Stimulated activated CD4-positive, alpha-beta T cell treated with anti-CD3 and anti-CD28 coated beads, Interleukin-1b, Interleukin-23, amount 100 ng/mL, for 1 hour (primary cell): ENCODE measurements at places on chromosomes 12 and 14.

GRCh38 chr12:29201296-29201695, 52.2 kb downstream of the FAR2 start:
- no peak for DNase-seq

- DNase-seq = no peak
Measured at GRCh38 chr12:56046027-56046780, 4.5 kb downstream of the RPS26 start.

GRCh38 chr12:65619018-65619417, 205.3 kb upstream of the HMGA2 start:
- DNase-seq = no peak

GRCh38 chr14:75619548-75619947, 41.1 kb downstream of the ERG28 start:
- no peak for DNase-seq

- no peak for DNase-seq
Measured at GRCh38 chr12:5864301-5864700, 80.8 kb downstream of the ANO2 start.

GRCh38 chr12:13100605-13100881, 2.9 kb downstream of the GSG1 start:
- no peak for DNase-seq

- no peak for DNase-seq
Measured at GRCh38 chr14:59905188-59905587, 14.8 kb upstream of the LRRC9 start.

DNA sequence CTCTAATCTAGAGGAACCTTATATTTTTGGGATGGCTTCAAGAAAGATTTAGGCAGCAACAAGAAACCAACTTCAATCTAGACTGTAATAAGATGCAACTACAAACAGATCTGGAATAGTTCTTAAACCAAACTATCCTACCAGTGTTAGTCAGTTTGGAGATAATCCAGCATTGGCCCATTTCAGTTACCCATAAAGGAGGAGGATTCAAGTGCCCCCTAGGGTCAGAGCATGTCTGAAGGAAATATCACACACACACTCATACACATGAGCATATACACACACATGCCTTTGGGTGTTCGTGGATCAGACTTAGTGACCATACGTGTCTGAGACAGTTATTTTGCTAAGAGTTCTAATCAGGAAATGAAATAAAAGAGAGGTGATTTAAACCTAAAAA, 261.2 kb downstream of the ADAMTS20 start:
- no peak for DNase-seq

GRCh38 chr12:124939079-124939420, 24.6 kb upstream of the UBC start:
- no peak for DNase-seq

DNA sequence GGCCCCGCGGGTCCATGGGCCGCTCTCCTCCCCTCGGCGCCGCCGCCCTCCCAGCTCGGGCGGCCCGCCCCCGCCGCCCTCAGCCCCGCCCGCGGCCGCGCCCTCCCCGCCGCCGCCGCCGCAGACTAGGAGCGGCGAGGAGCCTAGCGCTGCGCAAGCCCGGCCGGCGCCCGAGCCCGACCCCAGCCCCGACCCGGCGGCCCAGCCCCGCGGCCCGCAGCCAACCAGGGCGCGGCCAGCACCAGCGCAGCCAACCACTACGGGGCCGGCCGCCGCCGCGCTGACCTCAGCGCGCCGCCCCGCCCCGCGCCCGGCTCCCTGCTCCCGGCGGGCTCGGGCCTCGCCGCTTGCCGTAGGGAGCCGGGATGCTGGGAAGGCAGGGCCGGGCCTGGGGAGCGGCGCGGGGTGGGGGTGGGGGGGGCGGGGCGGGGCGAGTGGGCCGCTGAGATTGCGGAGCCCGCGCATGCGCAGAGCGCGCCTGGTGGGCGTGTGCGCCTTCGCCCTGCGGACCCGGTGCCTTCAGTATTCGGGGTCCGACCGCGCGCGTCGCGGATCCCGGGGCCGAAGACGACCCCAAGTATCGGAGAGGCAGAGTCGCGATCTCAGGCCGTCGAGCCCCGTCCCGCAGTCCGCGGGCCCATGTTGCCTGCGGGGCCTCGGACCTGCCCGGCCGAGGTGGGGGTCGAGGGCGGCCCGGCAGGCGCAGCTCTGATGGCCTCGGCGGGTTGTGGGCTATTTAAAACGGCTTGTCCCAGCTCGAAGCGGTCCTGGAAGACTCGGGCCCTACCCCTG, at the start of gene CDC42BPB:
TSS of gene CDC42BPB (minus strand) at position 178 of the 792 bp plus-strand sequence. CDS start 376 bp downstream, outside the sequence.
- DNase-seq = peak; percentile 17

- DNase-seq = no peak
Measured at GRCh38 chr12:127685931-127686330, 581.0 kb upstream of the TMEM132C start.

- no peak for DNase-seq
Measured at GRCh38 chr12:48023386-48023785, 19.1 kb upstream of the COL2A1 start.

DNA sequence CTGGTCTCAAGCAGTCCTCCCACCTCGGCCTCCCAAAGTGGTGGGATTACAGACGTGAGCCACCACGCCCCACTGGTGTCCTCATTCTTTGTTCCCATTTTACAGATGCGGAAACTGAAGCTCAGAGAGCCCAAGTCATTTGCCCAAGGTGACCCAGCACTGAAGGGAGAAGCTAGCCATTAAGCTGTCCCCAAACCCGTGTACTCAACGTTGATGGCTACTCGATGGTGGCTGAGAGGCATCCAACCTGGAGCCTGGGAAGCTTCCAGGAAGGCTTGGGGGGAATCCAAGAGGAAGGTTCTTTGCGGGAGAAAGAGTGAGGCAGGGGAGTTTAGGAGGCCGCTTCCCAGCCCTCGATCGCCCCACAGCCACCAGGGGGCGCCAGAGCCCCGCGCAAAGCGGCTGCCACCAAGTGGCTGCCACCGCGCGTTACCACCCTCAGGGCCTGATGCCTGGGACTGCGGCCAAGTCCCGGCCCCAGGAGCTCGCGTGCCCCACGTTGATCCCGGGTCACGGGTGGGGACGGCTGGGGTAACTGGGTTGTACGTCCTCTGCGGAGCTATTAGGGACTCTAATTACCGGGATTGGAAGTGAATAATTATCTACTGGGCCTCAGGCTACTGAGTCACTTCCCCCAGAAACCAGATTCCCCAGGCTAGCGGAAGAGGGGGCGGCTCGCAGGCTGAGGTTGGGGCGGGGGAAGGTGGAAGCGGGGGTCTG, 8.8 kb upstream of the SH2B3 start:
- peak; percentile 91 for DNase-seq

DNA sequence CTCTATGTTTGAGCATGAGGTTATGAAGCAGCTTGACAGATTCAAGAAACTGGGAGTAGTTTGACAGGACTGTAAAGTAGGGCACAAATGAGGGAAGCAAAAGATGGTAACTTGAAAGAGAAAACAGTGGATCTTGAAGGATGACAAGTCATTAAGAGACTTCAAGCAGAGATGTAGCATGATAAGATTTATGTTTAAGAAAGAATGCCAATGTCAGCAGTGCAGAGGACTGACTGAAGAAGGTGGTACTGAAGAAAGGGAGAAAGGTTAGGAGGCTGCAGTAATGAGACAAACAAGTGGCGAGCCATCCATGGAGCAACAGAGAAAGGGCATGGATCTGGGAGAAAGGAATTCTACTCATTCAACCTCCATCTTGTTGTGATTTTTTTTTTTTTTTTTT, 120.2 kb upstream of the RAP1B start:
- no peak for DNase-seq

GRCh38 chr14:33386781-33387180, 448.1 kb downstream of the NPAS3 start:
- DNase-seq = no peak

- no peak for DNase-seq
Measured at GRCh38 chr12:53059434-53060063, 9.7 kb downstream of the TNS2 start.

DNA sequence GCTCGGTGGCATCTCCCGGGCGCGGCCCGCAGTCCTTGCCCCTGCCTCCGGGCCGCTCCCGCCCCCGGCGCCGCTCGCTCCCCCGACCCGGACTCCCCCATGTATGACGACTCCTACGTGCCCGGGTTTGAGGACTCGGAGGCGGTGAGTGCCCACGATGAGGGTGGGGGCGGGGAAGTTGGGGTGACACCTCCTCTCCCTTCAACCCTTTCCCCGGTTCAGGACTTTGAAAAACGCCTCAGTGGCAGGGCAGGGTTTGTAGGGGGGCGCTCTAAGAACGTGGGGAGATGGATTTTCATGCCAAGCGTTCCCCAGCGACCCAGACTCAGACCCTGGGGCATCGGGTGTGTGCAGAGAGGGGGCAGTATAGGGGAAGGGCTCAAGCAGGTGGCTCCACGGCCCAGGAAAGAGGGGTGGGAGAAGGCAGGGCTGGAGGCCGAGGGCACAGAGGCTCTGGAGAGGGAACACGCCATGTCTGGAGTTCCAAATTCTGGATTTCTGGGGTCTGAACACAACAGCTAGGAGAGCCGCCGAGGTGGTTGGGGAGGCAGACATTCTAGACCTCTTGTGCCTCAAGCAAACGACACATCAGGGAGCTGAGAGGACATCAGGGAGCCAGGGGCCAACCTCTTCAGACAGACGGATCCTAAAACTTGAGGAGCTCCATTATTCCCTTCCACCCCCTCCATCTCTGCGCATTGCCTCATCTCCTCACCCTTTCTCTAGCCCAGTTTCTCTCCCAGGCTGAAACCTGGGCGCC, 715 bp downstream of the CACNB3 start:
- DNase-seq = no peak

- DNase-seq = no peak
Measured at GRCh38 chr14:45519766-45520165, 266.8 kb upstream of the MIS18BP1 start.

DNA sequence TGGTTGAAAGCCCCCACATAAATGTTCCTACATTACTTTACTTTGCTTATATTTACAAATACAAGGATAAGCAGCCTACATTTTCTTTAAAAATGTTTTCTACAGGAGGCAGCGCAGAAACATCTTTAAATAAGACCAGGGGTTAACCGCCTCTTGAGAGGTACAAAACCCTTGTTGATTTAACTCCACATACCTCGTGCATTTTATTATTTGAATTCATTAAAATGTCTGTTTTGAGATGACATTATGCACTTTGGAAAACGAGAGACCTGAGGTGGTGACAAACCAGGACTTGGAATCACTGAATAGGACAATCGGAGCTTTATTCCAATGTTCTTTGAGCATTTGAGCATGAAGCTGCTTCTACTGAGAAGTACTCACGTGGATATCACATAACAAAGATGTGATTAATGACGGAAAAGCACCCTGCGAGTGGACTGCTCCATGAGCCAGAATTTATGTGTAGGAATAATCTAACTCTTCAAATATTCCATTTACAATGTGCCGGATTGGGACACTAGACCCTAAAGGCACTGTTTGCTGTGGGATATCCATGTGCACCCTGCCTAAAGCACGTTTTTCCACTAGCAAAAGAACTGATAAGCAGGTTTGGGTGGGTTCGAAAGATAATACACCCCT, 746 bp upstream of the DUSP16 start:
- no peak for DNase-seq

DNA sequence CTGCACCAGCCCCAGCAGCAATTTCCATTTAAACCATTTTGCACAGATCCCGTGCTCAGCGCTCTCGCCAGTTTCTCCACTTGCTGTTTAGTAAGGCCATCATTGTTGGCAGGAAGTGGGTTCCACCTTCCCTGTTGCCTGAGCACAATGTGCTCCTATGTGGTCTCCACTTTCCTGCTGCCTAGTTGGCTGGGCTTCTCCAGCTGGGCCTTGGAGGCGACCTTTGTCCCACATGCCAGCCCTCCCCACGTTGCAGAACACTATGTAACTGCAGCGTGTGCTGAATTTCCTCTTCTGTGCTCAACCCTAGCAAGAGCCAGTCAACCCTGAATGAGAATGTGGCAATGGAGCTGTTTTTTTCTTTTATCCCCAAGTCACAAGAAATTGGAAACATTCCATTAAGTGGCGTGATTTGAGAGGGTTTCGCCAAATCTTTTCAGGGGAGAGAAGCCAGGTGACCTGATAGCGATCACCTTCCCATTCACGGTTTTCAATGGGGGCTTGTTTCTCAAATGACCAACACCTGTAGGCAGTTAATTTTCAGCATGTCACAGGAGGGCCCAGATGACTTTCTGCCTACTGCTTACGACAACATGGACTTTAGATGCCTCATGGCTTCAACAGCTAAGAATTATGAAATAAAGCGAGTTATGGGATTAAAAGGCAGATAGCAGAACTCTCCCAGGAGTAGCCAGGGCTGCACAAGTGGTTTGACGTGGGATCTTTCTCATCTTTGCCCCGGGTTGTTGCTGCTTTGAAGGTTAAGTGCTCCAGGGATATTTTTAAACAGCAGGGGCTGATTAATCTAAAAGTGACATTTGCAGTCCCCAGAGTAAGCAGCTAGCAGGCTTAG, at the start of gene ACACB:
TSS of gene ACACB (plus strand) at position 830 of the 853 bp plus-strand sequence. CDS start 22,819 bp downstream, outside the sequence.
- no peak for DNase-seq

- no peak for DNase-seq
Measured at GRCh38 chr14:103056322-103057027, 874 bp downstream of the CDC42BPB start.

DNA sequence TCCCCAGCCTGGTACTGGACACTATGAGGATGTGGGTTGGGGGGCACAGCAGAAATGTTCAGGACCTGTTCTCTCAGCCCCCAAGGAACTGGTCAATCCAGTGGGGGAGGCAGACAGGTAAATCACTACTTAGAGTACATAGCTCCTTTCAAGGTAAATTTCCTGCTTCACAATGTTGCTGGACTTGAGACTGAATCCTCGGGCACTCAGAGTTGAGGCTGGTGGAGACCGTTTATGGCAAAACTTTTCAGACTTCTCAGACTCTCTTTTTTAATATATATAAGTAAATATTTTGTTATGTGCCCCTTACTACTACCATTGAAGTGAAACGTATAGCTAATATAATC, 483 bp upstream of the SERPINA10 start:
- no peak for DNase-seq

DNA sequence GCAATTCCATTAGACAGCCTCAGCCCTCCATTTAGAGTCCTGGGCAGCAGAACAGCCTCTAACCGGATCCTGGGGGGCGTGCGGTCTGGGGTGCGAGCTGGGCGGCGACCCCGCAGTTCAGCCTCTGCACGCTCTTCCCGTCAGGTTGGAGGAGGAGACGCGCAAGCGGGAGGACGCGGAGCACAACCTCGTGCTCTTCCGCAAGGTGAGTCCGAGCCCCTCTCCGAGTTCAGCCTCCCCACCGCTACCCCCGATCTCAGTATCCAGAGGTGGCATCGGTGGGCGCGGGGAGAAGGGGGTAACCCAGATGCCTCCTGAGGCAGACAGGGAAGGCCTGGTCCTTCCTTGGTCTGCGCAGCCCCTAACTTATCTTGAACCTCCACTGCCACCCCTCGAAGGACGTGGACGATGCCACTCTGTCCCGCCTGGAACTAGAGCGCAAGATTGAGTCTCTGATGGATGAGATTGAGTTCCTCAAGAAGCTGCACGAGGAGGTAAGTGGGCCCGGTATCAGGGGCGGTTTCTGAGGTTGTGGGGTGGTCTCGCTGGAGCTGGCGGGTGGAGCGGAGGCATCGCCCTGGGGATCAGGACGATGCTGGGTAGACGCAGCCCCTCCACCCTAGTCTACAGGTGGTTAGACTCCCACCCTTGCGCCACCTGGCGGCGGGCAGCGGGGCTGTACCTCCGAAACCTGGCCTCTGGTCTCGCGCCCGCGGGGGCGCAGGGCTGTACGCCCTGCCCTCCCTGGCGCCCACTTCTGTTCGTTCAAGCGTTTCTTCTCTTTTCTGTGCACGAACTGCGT, 1.3 kb downstream of the PRPH start:
- DNase-seq = no peak
